ENCODE measurements at places on chromosomes 2 and 18.

DNA sequence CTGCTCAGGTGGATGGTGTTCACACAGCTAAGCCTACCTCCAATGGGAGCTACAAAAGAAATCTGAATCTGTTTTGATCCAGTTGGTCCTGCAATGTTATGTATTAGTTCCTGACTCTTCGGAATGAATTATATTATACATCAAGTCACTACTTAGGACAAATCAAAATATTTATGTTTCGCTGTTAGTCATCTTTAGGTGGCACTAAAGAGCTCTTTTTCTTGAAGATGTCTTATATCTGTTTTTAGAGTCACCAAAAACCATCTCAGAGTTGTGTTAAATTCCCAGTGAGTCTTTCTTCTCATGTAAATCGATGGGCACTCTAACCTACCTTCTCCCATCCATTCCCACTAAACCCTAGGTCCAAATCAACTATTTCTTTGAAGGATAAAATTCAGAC, 2.2 kb downstream of the DNER start:
- DNase-seq = no peak

GRCh38 chr2:15989559-15989958, 49.2 kb downstream of the MYCN start:
- no peak for DNase-seq

DNA sequence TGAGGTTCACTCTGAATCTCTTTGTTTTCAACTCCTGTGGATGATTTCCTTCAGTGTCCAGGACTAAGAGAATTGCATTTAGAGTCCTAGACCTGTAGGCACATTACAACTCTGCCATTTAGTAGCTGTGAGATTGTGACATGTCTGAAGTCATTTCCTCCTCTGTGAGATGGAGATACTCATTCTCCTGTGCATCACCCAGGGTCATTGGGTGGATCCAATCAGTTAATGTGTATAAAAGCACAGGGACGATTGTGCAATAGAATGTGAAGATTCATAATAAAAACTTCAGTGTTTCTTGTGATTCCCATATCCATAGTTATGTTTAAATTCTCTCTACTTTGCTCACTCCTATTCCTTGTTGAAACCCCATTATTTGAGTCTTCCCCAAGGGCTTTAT, 113.6 kb downstream of the DIS3L2 start:
- no peak for DNase-seq

DNA sequence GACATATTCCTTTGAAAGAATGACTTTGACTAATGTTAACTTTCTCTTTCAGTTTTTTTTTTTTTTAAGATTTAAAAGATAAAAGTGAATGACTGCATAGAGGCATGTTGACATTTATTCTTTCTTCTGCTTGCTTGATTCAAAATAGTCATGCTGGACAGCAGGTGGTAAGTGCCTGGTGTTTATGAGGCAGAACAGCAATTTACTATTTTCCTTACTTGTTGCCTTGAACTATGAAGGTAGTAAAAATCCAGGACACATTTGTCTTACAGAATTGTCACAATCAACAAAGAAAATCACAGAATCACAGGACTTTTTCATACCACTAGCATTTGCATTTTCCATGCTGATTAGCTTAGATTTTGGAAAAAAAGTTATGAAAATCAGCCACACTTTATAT, 388.3 kb downstream of the CTNNA2 start:
- DNase-seq = no peak

DNA sequence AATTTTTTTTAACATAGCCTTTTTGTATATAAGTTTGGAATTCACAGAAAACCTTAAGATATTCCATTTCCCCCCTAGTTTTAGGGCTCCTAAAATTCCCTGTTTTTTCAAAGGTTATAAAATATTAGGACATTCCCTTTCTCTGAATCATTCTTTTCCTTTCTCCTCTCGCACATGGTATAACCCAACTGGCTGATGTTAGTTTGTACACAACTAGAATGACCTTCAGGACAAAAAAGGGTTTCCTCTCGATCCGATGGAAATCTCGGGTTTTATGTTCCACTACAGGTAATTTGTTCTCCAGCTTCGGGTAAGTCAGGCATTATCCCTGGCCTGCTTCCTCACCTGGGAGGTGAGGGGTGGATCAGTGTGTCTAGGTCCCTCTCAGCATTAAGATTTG, 215.1 kb downstream of the LDLRAD4 start:
- no peak for DNase-seq

- DNase-seq = no peak
These were observed 1082.0 kb downstream of the DPP10 start for GRCh38 chr2:115524452-115524851.

DNA sequence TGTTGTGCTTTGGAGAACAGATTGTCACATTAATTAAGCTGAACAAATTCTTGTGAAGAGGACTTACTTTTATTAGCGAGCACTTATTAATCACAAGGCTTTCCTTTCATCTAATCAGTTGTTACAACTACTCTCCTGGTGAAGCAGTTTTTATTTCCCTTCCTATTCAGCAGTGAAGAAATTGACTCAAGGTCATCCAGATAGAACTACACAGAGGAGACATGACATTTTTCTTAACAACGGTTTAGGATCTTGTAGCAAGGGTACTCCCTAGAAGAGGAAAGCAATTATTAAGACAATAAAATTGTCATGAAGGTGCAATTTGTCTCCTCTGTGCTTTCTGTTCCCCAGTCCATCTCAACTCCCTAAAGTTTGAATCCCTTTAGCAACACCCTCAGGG, 61.3 kb downstream of the POLE4 start:
- no peak for DNase-seq
